Activated T-helper 1 cell treated with anti-CD3 and anti-CD28 coated beads, Interleukin-2, amount 50 U/mL, for 16 hours (primary cell): ENCODE measurements at places on chromosomes 5 and 9.

- DNase-seq = no peak
Measured at GRCh38 chr5:87791869-87792268, 379.1 kb upstream of the CCNH start.

DNA sequence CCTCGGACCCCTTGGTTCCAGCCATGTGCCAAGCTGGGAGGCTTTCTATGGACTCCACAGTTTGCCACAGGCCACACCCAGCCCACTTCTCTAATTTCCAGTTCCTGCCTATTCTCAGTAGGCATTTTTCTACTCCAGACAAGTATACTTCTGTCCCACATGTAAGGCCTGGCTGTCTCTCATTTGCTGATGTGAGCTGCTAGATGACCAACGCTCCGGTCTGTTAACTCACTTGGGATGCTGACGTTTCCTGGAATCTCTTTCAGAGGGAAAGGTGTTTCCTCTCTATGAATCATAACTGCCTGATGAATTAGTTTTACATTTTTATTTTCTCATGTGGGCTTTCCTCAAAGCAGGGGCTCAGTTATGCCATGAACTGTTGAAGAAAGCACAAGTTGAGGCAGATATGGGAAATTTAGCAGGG is 36.3 kb downstream of the ERGIC1 start:
- no peak for DNase-seq

DNA sequence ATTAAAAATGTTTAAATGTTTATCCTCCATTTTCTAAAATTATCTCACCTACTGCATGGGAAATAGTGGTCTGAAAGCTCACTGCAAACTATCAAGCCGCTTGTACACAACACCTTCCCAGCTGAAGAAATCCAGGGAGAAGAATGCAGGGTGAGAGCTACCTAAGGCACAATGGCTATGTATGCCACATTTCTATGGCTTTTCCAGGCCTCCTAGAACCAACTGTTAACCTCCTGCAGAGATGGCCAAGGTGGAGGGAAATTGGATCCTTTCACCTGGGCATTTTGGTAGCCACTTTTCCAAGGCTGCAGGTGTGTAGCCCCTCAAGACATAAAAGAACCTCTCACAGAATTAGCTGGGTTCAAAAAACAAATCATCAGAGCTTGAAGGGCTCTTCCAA is 286.4 kb downstream of the EBF1 start:
- DNase-seq = no peak

DNA sequence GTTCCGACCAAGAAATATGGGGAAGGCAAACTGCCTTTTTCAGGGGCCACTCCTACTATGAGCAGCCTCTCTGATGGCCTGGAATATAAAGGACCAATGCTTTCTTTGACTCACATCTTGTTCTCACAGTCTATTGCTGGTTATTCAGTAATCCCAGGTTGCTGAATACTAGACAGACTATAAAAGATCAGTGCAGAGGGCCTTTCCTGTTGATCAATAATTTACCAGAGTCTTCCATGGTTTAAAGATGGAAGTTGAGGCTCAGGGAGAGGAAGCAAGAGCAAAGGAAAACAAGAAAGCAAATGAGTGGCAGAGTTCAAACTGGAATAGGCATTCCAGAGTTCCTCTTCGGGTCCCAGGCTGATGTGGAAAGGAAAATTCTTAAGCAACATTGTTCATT is 62.9 kb downstream of the FBXO38 start:
- no peak for DNase-seq

DNA sequence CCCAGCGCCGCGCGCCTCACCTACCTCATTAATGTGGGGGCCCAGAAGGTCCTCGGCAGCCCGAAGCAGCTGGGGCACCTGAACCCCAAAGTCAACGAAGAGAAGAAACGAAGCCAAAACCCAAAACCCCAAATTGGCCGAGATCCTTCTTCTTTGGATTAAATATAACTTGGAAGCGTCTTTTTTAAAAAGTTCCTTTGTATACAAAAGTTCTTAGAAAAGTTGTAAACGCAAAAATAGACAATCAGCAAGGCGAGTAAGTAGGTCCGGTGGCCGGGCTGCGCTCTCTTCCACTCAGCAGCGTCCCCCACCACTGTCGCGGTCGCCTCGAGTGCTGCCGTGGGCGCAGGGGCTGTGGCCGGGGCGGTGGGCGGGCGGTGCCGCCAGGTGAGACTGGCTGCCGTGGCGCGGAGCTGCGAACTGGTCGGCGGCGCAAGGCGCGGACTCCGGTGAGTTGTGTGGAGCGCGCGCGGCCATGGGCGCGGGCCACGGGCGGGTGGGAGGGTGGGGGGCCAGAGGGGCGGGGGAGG is 360 bp downstream of the KLF4 start:
- DNase-seq = no peak

- no peak for DNase-seq
Measured at GRCh38 chr9:133058550-133059320, 3.0 kb upstream of the CEL start.

DNA sequence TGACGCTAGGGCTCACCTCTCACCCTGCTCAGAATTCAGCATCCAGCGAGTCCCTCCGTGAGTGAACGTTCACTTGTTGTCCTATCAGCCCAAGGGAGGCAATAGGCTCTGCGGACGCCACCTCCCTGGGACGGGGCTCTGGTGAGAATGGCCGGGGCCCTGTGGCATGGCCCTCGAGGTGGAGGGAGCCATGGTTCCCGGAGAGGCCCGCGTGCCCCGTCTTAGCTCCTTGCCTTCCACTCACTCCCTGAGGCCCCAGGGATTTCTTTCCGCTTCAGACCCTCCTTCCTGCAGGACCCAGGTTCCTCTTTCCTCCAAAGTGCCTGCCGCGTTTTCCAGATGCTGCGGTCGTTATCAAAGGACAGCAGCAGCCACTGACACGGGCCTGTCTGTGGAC is 21.5 kb downstream of the EXOC3 start:
- peak; percentile 1 for DNase-seq

DNA sequence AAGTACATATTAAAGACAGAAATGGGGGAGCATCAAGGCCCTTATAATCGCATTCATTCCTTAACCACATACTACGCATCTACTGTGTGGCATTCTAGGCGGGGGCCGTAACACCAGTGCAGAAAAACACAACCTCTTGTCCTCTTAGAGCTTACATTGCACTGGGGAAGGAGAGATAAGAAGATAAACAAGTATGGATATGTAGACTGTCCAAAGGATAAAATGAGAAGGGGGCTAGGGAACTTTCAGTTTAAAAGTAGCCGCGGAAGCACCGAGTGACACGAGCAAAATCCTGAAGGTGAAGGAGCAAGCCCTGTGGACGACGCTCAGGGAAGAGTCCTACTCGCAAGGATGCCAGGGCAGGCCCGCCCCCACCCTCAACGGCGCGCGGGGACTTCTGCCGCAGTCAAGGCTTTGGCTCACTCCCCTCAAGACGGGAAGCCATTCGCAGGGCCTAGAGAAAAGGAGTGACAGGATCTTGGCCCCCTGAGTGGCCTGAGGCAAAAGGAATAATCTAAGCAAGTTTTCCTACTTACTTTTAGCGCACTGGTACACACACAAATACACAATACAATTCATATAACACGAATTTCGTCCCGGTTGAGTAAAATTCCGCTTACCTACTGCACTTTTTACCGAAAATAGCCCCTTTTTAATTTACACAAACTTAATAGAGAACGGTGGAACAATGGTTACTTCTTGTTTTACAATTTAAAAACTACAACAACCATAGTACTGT is 1.3 kb upstream of the NIPBL start:
- DNase-seq = no peak

DNA sequence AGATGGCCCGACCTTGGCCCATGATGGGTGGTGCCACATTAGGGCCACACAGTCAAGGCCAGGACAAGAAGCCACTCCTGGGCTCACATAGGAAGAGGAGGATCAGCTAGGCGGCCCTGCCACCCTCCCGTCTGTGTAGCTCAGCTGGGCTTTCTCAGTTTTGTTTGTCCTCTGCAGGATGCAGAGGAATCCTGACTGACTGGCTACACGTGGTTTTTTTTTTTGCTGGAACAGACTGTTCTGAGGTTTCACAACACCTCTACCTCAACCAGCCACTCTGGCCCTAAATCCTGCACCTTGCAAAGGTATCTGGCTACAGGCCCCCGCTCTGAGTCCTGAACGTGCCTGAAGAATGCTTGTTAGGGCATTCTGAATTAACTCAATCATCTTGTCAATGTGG is 88.3 kb upstream of the MSX2 start:
- DNase-seq = no peak

GRCh38 chr5:81194633-81195334 is 38.3 kb upstream of the CKMT2 start:
- DNase-seq = peak; percentile 70
